ENCODE measurements at places on chromosomes 3 and 15.
A peak's percentile ranks its signal among the peaks of the same experiment; 100 is the strongest.

DNA sequence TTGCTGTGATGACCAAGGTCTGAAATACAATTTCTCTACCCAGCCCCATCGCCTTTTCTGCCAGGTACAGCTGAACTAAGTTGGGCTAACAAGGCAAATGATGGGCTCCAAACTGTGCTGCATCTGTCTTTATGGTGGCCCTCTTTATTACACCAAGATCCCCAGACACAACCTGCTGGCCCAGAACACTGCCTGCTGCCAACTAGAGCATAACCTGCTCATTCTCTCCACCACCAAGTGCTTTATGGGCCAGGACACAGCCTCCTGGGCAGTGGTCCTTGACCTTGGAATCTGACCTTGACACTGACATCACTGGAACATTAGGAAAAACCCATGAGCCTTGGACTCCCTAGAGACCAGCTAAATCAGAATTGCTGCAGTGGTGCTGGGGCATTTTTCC, 3.3 kb downstream of the LINS1 start:
- ATAC-seq = no peak

GRCh38 chr15:95718441-95718840, 612.1 kb upstream of the NR2F2 start:
- no peak for ATAC-seq

GRCh38 chr3:179451265-179452175, at the start of gene GNB4:
GNB4 (minus strand) TSS chr3:179451470; CDS start chr3:179426200, 25,270 bp downstream.
- peak; percentile 74 for ATAC-seq

DNA sequence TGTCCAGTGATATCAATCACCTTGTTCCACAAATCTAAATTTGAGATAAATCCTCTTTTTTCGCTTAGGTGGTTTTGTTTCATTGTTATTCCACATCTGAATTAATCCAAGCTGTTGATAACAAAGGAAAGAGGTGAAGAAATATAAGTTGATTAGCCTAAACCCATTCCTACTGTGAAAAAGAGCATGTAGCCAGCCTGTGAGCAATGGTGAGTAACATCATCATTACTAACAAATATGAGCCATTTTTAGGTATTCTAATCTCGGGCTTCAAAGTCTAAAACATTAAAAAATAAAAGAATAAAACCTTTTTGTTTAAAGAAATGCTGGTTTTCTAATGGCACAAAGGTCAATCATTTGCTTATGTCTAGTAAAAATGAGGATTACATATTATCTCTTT, 52.1 kb upstream of the P3H2 start:
- ATAC-seq = no peak

DNA sequence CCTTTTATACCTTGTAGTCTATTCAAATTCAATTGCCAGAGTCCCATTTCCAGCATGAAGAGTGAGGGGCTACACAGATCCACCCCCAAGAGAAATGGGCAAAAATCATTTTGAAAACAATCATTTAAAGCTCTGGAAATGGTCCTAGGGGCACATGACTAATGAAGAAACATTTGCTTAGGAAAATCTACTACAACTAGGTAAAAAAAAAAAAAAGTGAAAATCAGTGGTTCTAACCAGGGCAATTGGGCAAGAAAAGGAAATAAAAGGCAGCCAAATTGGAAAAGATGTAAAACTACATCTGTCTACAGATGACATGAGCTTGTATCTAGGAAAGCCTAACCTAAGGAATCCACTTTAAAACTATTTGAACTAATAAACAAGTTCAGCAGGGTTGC, 9.4 kb downstream of the IMPG2 start:
- no peak for ATAC-seq

DNA sequence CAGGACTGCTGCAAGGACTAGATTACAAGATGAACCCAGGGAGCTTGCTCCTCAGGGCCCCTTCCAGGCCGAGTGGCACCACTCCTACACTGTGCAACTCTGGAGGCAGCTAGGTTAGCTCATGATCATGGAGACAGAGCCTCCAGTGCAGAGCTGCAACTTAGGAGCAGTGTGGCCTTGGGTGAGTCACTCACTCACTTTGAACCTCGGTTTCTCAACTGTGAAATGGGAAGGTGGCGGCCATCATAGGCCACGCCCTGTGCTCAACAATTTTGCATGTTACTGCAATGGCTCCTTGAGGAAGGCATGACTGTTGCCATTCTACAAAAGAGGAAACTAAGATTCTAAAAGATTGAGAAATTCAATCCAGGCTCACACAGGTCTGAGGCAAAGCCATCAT, 11.2 kb upstream of the CXCR6 start:
- no peak for ATAC-seq

GRCh38 chr3:162491952-162492351, 995.3 kb downstream of the OTOL1 start:
- no peak for ATAC-seq

- no peak for ATAC-seq
Observed at GRCh38 chr3:188796122-188796631, 375.6 kb upstream of the TPRG1 start.

DNA sequence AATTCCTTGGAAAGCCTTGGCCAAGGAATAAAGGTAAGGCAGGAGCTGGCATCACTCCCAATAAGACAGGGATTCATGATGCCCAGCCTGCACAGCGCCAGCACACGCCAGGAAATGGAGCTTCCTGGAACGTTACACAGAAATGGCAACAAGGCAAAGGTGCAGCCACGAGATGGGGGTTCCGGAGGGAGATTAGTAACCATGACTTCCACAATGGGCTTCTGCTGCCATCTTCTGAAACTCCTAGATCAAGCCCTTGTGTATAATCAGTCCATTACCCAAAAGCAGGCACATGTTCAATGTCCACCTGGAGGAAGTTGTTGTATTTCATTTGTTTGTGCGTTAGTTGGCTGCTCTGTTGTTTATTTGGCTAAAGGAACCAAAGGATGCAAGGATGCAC, 131.2 kb upstream of the TRIM42 start:
- no peak for ATAC-seq

DNA sequence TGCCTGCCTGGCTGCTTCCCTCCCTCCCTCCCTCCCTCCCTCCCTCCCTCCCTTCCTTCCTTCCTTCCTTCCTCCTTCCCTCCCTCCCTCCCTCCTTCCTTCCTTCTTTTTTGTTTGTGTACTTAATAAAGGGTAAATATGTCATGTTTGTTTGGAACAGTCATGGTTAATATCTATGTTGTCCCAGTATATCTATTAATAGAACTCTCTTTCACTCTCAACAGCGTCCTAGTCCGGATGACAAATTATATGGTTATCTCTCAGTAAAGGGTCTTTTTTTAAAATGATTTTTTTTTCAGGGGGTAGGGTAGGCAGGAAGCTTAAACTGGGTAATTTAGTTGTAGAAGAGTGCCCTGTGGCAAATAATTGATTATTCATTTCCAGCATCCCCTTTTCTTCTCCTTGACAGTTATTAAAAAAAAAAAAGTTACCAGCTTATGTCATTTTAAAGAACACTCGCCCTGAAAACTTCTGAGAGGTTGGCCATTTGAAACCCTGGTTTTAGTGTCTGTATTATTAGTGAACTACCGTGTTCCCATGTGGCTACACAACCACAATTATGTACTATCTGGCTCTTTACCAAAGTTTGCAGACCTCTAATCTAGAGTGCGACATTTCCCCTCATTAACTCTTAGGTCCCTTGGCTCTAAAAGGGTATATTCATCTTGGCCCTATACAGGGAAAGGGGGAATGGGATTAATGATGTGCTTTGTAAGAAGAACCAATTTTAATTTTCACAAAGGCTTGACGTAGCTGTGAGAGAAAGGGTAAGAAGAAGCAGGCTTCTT, 13.7 kb downstream of the TAGLN3 start:
- ATAC-seq = no peak

GRCh38 chr15:64324165-64324877, 31.7 kb downstream of the CSNK1G1 start:
- ATAC-seq = no peak

DNA sequence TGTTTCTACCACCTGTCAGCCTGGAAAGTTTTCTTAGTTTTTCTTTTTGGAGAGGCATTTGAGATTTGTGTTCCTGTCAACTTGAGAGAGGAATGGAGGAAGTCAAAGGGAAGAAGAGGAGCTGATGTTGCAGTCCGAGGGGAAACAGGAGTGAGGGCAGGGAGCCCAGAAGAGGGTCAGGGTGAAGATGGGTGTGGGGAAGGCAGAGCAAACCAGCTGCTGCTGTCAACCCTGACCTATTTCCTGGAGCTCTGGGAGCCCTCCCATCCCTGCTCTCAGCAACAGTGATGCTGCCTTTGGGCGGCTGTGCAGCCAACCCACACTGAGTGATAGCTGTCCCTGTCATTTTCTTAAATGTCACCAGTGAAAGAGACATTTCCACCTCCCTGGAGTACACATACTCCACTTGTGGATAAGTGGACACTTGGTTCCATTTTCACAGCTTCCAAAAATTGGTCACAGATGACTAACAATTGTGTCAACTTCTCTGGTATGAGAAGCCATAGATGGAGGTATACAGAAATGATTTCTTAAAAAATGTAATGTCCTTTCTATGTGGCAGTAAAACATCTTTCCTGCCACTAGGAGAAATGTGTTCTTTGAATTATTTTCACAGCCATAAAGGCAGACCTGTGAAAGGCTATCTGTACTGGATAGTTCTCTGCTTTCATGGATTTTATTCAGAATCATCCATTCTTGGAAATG, 556.3 kb upstream of the TBL1XR1 start:
- no peak for ATAC-seq

GRCh38 chr3:90054311-90054710, 946.9 kb downstream of the EPHA3 start:
- ATAC-seq = no peak

DNA sequence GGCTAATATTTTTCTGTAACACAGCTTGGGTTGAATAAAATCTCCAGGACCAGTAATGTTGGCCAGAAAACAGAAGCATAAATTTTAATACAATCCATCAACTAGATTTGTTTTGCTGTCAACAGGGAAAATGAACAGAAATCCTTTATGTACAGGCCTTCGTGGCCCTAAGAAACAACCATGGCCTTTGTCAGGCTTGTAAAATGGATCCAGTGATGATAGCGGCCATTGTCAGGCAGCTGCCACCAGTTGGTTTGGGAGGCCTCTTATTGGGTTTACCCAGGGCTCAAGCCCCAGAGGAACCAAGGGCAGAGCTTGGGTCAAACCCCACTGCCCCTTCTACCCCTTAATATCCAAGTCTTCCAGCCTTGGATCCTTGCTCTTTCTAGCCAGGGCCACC, 5.6 kb upstream of the FYCO1 start:
- ATAC-seq = no peak

- no peak for ATAC-seq
Observed at GRCh38 chr15:53808058-53808706, 48.7 kb upstream of the WDR72 start.
